ENCODE measurements at places on chromosomes 4 and X.

- no peak for DNase-seq
Observed at GRCh38 chr4:177001271-177002175, 208.8 kb upstream of the VEGFC start.

DNA sequence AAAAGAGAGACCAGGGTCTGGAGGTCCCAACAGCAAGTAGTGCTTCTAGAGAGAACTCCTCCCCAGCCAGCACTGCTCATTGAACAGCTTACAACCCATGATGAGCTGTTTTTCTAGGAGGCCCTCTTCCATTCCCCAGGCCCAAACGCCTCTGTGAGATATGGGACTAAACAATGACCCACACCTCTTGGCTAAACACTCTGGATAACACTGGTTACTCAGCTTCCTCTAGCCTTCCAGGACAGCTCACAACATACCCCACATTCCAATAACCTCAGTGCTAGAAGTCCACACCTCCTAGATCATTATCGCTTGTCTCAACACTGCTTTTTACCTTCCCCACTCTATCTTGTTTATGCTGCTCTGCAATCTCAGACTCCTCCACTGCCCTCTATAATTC is 35.4 kb upstream of the PGRMC2 start:
- DNase-seq, result no peak

GRCh38 chr4:154345359-154345758 is 146.2 kb downstream of the DCHS2 start:
- DNase-seq, result no peak

DNA sequence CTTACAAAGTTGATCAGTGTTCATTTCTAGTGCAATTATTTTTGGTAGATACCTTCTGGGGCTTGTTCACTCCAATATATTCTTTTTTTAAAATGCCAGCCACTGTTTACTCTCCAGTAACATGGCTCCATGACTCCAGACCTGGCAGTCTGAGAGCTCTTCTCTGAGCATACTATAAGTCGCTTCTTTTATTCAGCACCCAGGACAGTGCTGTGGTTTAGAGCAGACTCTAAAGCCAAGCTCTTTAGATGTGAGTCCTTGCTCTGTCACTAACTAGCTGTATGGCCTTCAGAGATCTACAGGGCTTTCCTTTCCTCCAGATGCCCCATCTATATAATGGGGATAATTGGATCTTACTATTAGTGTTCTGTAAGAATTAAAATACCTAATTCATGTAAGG is 200.2 kb upstream of the FAM241A start:
- DNase-seq, result no peak

DNA sequence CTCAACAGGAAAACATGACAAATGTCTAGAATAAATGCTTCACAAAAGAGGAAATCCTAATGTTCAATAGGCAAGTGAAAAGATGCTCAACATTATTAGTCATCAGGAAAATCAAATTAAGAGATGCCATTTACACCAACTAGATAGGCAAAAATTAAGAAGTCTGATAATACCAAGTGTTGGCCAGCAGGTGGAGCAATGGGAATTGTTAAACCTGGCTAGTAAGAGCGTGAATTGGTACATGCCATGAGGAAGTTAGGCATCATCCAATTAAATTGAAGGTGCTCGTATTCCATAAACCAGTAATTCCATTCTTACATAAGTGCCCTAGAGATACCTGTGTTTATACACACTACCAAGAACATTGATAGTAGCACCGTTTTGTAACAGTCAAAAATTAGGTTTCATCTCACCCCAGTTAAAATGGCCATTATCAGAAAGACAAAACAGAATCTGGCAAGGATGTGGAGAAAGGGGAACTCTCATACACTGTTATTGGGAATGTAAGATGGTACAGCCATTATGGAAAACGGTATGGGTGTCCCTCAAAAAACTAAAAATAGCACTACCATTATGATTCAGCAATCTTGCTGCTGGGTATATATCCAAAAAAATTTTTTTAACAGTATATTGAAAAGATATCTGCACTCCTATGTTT is 14.0 kb upstream of the ZCCHC18 start:
- DNase-seq, result peak; percentile 51

DNA sequence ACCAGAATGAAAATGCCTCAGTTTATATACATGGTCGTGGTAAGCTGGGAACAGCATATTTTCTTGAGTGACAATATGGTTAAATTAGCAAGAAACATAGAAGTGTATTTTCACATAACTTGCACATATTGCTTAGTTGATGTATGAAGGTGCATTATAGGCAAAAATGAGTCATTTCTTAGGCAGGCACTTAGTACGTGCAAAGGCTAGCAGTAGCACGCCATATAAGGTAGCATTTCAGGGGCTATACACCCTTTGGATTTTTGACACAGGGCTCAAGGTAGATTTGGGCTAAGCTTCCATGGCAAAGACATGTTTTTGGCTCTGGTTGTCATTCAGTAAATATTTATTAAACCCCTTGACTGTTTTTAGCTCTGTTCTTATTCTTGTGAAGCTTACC is 33.1 kb downstream of the PCDH7 start:
- DNase-seq, result no peak

DNA sequence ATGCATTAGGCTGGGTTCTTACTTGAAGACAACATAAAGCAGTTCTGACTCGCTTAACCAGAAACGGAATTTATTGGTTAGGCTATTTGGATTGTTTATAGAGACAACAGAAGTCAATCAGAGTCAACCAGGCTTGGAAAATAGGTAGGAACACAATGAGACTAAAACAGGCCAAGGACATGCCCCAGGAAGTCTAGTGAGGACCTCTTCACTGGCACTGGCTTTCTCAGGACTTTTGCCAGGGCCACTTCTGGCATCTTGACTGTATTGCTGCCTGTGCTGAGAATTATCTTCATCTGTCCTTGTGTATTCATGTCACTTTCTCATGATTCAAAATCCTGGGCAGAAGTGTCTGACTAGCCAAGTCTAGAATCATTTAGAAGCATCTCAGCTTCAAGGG is 19.6 kb downstream of the PGAM4 start:
- DNase-seq, result no peak

DNA sequence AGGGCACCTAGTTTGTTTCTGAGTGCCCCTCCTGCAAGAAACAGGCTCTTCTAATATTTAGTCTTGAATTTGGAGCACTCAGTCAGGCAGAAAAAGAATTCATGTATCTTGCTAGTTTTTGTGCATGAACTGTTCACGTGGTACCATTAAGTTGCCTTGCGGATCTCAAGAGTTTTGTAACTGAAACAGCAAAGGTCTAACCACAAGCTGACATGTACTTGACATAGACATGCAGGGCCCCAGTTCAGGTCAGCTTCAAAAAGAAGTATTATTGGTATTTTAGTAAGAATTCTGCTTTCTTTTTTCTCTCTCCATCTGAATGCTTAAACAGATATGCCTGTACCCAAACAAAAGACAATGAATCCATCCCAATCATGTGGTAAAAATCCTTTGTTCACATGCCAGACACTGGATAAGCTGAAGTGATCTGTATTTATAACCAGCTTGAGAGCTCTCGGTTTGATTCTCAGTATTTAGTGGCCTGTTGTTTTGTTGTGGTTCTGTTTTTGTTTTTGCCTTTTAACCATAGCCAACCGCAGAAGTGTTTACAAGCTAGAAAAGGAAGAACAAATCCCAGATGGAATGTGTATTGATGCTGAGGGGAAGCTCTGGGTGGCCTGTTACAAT is 13.0 kb downstream of the RGN start:
- DNase-seq, result no peak

DNA sequence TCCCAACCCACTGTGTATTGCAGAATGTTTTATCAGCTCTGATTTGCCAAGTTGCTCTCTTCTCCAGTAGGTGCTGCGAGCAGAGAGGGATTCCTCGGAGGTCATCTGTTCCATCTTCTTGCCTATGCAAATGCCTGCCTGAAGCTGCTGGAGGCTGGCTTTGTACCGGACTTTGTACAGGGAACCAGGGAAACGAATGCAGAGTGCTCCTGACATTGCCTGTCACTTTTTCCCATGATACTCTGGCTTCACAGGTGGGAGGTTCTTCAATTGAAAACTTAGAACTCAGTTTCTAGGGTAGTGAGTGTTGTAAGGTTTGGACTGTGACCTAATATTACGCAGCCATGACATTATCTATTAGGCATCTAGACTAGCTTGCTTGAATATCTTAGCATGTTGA is 24.9 kb downstream of the AR start:
- DNase-seq, result no peak

DNA sequence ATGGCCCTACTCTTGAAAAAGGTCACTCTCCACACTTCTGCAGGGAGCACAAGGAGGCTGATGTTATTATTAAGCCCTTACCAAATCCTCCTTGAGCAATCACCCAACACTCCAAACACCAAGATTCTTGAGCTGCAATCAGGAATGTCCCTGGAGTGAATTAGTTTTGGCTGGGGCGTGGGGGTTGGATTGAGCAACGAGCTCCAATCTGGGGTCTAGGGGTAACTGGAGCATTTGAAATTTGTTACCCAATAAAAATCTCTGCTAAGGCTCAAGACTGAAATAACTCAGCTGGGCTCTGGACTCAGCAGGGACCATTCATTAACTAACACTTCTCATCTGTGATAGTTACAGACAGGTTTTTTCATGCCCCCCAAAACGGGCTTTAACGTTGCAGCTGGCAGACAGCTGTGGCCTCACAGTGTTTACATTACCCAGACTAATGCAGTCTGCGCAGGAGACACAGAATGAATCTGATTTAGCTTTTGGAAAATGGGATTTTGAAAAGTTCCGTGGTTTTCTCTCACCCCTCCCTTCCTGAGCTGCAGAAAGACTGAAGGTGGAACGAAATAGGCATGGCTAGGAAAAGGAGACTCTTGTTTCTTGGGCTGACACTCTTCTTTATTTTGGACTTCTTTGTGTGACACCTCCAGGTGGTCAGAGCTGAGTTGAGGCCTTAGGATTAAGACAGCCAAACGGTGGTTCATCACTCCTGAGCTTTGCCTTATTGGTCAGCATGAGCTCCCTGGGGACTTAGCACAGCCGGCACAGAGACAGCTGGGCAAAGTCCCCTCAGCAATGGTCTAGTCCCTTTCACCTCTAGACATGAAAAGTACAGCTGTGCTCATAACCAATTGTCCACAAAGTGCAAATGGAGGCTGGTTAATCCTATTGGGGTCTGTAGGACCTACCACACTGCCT is 26.6 kb downstream of the PLAC1 start:
- DNase-seq, result no peak

DNA sequence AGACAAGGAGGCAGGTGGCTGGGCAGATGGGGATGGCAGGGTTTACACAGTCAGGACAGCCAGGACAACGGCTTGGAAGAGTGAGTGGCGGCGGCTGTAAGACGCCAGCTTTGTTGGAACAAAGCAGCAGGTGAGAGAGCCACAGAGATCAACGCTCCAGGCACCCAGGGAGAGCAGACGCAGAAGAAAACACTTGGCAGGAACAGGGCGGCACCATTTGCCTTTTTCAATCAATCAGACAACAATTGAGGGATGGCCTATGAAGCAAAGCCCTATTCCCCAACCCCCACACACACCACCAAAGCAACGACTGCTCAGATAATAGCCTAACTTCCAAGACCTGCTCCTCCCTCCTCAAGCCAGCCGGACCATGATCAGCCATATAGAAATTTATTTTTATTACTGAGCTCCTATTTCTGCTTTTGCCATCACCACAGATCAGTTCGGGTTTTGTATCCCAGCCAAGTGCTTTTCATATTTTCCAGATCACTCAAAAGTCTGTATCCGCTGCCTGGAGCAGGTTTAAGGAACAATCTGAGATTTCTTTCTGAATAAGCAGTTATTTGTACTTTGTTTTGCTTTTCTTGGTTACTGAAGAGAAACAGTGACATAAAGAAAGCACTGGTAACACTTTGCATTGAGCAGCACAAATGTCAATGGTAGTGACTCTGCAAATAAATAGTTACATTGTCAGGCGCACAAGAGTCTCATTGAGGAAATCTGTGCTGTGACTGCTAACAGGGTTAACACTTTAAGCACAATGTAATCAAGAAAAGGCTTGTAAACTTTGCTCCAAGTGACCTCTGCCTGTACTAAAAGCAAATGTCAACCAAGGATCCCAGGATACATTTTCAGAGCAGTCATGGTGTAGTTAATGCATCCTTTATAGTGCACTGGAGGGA is 81.8 kb upstream of the RBPJ start:
- no peak for DNase-seq

GRCh38 chr4:149158817-149159216 is 656.8 kb downstream of the IQCM start:
- no peak for DNase-seq

- no peak for DNase-seq
Observed at GRCh38 chr4:81647388-81647787, 175.7 kb upstream of the RASGEF1B start.

GRCh38 chrX:130058652-130059051 is 51.6 kb downstream of the ELF4 start:
- no peak for DNase-seq
